Ascending aorta (tissue), 2 donors: ENCODE measurements at places on chromosomes 16 and 17.
A peak's percentile ranks its signal among the peaks of the same experiment; 100 is the strongest.

GRCh38 chr16:89864527-89864820 is 8.9 kb upstream of the TCF25 start:
- no peak for DNase-seq

- DNase-seq, result peak; percentile 71
Measured at GRCh38 chr17:31549121-31549524, 157.6 kb downstream of the RAB11FIP4 start.

DNA sequence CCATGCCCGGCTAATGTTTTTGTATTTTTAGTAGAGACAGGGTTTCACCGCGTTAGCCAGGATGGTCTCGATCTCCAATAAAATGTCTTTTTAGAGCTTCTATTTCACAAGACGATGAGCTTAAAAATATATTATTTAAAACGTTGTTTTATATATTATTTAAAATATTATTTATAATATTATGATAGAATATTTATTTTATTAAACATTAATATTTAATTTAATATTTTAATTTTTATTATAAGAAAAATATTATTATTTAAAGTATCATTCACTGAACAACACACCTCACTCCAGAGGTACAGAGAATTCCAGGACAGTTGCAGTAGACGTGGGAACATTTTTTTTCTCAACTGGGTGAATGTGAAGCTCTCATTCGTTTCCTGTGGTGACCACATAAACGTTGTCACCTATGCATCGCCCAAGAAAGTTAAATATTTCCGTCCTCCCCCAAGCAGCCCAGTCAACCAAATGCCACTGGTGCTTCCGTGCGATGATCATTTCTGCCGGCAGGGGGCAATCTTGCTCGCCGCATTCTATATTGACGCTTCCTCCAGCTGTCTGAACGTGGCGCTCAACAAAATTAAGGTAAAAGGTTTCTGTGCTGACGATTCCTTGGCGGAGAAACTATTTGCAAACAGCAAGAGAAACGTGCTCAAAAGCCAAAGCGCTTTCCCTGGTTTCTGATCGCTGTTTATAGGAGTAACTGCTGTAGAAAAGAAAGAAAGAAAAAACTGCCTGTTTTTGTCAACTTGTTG is 41.7 kb upstream of the PRSS54 start:
- no peak for DNase-seq

GRCh38 chr17:32697728-32698625 is 178.9 kb downstream of the MYO1D start:
- no peak for DNase-seq

DNA sequence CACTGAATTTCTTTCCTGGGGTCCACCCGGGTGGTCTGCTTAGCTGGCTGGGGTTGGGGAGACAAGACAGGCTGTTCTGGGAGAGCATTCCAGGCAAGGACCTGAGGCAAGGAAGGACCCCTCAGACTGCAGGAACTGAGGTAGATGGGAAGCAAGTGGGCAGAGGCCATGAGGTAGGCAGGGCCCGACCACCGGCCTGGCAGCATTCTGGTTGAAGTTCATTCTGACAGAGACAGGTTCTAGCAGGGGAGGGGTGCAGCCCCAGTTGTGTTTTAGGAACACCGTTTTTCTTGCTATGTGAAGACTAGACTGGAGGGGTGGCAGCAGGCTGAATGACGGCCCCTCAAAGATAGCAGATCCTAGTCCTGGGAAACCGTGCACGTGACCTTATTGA is 17.5 kb downstream of the B9D1 start:
- no peak for DNase-seq

DNA sequence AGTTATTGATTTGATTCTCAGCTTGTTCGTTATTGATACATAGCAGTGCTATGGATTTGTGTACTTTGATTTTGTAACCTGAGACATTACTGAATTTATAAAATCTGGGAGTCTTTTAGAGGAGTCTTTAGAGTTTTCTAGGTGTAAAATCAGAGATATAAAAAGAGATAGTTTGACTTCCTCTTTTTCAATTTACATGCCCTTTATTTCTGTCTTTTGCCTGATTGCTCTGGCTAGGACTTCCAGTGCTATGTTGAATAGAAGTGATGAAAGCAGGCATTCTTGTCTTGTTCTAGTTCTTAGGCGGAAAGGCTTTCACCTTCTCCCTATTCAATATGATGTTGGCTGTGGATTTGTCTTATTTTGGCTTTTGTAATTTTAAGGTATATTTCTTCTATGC is 106.2 kb downstream of the PHKB start:
- no peak for DNase-seq

DNA sequence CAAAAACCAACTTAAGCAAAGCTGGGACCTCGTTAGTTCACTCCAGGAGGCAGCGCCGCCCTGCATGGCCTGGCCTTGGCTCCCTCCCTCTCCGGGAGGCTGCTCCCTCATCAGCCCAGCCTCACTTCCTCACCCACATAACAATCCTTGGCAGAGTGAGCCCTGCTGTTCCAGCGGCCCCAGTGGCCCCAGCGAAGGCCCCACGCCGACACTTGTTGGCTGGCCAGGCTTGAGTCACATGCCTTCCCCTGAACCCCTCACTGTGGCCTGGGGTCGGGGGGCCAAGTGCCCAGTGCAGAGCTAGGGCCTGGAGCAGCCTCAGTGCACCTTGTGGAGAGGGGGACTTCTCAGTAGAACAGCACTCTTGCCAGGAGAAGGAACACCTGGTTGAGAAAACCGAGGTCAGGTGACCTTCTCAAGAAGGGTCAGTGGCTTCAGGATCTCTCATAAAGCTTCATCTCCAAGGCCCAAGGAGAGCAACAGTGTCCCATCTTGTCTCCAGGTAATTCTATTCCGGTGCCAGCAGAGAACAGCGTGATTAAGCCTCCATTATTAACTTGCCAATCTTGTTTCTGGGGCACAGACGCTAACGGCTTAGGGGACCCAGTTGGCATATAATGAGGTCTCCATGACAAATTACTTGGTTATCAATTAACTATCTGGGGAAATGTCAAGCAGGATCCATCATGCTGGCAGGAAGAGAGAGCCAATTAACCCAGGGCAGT is 26.8 kb downstream of the ENDOV start:
- DNase-seq, result no peak

DNA sequence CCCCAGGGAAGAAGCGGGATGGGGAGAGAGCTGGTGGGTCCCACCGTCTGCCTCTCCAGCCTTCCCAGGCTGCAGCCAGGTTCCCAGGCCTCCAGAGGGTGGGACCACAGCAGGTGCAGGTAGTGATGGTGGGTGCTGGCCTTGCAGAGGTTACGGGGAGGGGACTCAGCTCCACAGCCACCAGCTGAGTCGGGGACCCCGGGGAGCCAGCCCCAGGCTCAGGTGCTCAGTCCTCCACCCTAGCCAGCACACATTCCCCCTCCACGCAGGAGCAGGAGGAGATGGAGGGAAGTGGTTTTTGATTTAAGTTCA is 5.0 kb downstream of the TP53I13 start:
- peak; percentile 61 for DNase-seq

- no peak for DNase-seq
Measured at GRCh38 chr16:11219178-11219577, 36.8 kb downstream of the SOCS1 start.

DNA sequence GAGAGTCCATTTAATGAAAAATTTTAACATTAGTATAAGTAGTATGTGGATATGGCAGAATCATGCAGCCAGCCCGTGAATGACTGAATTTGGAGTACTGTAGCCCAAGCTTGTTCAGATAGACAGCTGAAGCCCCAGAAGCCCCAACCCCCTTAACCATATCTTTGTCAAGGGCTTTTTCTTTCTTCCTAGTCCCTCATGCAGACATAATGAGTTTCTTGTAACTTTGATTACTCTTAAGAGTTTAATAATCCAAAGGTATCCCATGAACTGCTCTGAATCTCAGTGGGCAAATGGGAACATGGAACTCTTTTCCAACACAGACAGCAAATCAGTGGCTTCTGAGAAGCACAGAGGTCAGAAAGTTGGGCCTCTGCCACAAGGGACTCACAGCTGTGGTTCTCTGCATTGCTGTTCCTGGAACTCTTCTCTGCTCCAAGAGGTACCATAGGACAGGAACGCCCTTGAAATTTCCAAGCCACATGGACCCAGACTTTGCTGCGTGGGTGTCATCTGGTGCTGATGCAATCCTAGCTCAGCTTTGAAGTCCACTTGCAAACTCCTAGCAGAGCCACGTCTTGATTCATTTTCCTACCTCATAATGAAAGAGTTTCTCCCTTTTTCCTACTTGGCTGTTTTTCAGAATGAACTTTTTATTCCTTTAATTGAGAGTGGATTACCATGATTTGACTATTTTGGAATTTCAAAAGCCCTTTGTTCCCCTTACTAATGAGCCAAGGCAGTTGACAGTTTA is 18.1 kb downstream of the LYRM1 start:
- DNase-seq, result peak; percentile 72

- no peak for DNase-seq
Measured at GRCh38 chr17:10773391-10773790, 30.5 kb downstream of the TMEM238L start.

DNA sequence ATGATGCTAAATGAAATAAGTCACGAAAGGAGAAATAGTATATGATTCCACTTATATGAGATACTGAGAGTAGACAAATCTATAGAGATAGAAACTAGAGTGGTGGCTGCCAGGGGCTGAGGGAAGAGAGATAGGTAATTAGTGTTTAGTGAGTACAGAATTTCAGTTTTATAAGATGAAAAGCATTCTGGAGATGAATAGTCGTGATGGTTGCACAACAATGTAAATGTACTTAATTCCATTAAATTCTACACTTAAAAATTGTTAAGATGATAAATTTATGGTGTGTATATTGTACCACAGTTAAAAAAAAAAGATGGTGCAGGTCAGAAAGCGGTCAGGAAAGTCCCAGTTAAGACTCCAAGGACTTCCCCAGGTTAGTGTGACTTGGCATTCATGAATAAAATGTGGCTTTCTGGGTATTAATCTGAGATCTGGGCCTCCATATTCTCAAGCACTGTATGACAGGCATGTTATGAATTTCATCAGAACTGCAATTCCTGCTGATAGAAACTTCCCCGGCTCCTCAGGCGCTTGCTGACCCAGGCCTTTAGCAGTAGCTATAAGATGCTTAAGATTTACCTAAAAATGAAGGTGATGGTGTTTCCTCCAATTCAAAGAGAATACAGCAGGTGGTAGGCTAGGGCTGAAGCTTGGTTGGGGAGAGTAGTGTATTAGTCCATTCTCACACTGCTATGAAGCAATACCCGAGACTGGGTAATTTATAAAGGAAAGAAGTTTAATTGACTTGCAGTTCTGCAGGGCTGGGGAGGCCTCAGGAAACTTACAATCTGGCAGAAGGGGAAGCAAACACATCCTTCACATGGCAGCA is 115.3 kb upstream of the SOX9 start:
- DNase-seq, result no peak

- DNase-seq, result no peak
Measured at GRCh38 chr17:55264278-55264644, 499 bp upstream of the HLF start.

DNA sequence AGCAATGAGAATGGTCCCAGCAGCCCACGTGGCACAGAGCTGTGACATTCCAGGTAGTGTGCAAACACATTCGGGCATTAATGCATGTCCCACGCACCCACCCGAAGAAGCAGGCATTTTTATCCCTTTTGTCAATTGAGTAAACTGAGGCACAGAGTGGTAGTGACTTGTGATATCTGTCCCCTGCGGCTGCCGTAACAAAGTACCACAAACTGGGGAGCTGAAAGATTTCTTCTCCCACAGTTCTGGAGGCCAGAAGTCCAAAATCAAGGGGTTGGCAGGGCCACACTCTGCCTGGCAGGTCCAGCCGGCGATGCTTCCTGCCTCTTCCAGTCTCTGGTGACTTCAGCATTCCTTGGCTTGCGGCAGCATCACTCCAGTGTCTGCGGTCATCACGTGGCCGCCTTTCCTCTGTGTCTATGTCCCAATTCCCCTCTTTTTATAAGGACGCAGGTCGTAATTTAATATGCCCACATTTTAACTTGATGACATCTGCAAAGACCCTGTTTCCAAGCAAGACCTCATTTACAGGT is 221.9 kb upstream of the GSE1 start:
- peak; percentile 52 for DNase-seq

DNA sequence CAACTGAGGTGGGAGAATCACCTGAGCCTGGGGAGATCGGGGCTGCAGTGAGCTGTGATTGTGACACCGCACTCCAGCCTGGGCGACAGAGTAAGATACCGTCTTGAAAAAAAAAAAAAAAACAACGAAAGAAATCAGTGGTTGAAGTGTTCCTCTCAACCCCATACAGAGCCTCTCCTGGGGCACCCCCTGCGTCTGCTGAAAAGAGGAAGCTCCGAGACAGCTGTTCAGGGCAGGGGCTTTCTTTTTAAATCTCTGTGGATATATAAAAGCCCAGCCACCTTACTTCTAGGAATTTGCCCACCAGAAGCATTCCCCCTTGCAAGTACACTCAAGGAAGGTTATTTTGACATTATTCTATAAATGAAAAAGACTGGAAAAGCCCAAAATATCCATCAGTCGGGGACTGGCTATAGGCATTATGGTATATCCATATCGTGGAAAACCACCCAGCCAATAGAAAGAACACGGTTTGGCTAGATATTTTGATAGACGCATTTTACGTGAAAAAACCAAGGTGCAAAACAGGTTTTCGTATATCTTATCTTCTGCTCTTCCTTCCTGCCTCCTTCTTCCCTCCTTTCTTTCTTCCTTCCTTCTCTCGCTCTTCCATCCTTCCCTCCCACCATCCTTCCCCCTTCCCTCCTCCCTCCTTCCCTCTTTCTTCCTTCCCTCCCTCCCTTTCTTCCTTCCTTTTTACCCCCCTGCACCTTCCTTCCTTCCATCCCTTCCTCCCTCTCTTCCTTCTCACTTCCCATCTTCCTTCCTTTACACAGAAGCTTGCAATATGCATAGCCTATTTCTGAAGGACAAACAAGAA is 9.2 kb upstream of the CCL22 start:
- DNase-seq, result no peak

- no peak for DNase-seq
Measured at GRCh38 chr17:80359422-80360110, 55.4 kb upstream of the ENDOV start.

- no peak for DNase-seq
Measured at GRCh38 chr16:16084874-16085273, 135.5 kb downstream of the ABCC1 start.

DNA sequence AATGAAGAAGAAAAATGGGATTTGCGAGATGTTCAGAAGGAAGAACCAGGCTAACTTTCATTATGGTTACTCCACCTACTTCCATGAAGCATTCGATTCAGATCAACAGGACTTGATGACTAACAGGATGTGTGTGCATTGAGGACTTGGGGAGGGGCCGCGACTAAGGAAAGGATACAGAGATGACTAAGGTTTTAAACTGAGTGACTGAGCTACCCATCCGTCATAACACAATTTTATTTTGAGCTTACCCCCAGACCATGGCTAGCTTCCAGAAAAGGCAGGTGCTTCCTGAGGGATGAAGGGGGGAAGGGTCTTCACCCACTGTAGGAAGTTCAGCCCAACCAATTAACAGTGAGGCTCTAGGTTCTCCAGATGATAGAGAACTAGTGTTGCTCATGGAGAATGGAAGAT is 2.5 kb upstream of the CDYL2 start:
- no peak for DNase-seq

DNA sequence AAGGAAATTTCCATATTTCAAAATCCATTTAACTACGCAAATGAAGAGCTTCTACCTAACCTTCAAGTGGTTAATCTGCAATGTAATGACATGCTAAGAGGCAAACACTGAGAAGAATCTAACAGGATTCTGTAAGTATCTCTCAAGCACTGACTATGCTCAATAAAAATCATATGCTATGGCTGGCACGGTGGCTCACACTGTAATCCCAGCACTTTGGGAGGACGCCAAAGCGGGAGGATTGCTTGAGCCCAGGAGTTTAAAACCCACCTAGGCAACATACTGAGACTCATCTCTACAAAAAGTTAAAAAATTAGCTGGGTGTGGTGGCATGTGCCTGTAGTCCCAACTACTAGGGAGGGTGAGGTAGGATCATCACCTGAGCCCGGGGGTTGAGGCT is 32.7 kb downstream of the GNA13 start:
- DNase-seq, result no peak
